ENCODE measurements at places on chromosomes 12 and 14. TPM values are rescaled to one million over a fixed set of nuclear protein-coding genes. Genes with fewer than 3 reads are reported as not detected.

The KRT7 gene
- 16.1 TPM for total RNA-seq

The TDRD9 gene
- total RNA-seq: 0.37 TPM

The SYCP3 gene
- total RNA-seq: 0.14 TPM

The GLT1D1 gene
- total RNA-seq: not detected

The LALBA gene
- not detected for total RNA-seq

The ANAPC7 gene
- total RNA-seq: 31.7 TPM

The LHX5 gene
- total RNA-seq: not detected

The BATF gene
- not detected for total RNA-seq

The KRT4 gene
- total RNA-seq: not detected

The CELA1 gene
- not detected for total RNA-seq

The ZNF891 gene
- 0.92 TPM for total RNA-seq

Data from smooth muscle cell of bladder (primary cell).